ENCODE measurements at places on chromosomes 2 and 18.

- DNase-seq, result no peak
These were observed 33.7 kb downstream of the BOK start for GRCh38 chr2:241592126-241592845.

DNA sequence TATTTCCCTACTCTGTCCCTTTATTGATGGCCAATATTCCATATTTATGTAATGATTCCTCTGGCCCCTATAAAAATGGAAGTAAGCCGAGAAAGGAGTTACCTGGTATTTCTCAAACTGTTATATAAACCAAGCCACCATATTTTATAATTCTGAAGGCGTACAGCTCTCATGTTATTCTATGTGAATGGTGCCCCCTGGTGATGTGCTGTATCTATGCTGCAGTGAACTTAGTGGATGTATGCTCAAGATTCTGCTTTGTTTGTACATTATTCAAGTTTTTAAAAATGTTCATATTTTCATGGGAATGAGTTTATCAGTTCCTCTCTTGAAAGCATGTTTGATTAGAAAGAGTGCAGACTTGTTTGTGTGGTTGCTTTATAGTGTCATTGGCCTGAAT, 194.5 kb upstream of the LRRTM1 start:
- no peak for DNase-seq

DNA sequence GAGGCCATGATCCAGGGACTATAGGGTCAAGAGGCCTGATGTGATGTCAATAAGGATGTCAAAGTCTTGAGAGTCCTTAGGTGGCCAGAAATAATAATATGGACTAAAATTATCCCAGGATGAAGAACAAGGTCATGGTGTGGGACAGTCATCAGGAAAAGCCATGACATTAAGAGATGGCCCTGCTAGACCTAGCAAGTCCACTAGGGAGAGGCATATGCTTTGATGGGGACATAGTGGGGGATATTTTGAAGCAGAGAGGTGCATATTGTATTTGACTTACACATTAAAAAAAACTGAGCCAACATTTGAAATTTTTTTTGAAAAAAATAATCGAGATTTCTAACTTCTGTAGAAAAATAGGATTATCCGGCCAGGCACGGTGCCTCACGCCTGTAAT, 53.3 kb upstream of the CXCR4 start:
- no peak for DNase-seq

DNA sequence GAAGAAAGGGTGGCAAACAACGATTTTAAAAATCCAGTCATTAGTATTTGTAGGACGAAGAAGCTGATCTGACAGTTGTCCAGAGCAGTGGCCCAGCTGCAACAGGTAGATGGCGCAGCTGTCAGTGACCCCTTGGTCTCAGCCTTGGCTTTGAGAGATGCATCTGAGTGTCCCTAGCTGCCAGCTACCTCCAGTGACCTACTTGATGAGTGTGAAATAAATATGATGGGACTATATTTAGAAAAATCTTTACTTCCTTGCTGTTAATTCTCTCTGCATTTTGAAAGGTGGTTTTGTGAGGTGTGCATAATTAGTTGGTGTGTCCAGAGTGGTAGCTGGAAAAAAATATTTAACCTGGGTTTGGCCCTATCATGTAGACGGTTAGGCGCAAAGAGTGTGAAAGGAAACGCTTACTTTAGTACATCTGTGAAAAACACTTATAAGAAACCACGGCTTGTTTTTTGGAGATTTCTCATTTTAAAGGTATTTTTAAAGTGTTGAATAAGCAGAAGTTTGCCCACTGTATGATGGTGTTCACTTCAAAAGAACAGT, 963 bp downstream of the INPP1 start:
- DNase-seq, result no peak

GRCh38 chr2:25674077-25674362, 643 bp upstream of the DTNB start:
- no peak for DNase-seq

DNA sequence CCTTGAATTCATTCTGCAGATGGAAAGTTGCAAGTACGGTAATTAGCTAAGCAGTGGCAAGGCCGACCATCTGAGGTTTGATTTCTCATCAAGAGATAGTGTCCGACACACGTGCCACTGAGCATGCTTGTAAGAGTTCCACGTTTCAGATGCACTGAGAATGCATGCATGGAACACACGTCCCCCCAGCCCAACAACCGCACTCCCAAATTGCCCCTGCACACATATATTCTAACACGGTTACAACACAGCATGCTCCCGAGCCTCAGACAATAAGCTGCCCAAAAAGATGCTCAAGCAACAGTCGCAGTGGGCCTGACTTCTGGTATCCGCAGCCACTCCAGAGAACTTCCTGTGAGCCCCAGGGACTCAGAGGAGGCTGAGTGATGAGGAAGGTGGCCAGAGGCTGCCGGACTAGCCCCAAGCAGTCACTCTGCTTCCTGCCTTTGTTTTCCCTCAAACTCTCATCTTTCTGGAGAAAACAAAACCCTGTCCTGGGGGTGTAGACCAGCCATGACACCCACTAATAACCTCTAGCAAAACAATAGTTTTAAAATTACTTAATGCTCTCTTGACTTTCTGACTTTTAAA, 204.0 kb downstream of the TGIF1 start:
- no peak for DNase-seq

- no peak for DNase-seq
These were observed 218.0 kb upstream of the OSR1 start for GRCh38 chr2:19576411-19576810.

GRCh38 chr2:119425620-119426395, 5.8 kb upstream of the TMEM37 start:
- DNase-seq, result no peak

GRCh38 chr2:73272270-73272669, 12.0 kb downstream of the FBXO41 start:
- no peak for DNase-seq

DNA sequence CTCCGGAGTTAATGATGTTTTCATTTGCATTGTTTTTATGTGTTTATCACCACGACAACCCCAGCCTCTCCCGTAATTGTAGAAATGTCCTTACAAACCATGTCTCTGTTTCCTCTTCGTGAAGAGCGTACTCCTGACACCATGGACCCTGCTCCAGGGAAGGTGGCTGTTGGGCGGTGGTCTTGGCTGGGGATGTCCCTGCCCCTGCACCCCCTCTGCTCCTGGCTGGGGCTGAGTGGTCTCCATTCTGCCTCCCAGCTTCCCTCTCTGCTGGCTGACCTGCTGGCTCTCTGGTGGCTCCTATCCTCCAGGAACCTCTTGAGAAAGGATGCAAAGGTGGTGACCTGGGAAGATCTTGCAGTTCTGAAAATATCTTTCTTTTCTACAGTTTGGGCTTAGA, 81.1 kb downstream of the ASB1 start:
- DNase-seq, result no peak

GRCh38 chr2:75459565-75460310, 101.0 kb downstream of the EVA1A start:
- DNase-seq, result no peak

DNA sequence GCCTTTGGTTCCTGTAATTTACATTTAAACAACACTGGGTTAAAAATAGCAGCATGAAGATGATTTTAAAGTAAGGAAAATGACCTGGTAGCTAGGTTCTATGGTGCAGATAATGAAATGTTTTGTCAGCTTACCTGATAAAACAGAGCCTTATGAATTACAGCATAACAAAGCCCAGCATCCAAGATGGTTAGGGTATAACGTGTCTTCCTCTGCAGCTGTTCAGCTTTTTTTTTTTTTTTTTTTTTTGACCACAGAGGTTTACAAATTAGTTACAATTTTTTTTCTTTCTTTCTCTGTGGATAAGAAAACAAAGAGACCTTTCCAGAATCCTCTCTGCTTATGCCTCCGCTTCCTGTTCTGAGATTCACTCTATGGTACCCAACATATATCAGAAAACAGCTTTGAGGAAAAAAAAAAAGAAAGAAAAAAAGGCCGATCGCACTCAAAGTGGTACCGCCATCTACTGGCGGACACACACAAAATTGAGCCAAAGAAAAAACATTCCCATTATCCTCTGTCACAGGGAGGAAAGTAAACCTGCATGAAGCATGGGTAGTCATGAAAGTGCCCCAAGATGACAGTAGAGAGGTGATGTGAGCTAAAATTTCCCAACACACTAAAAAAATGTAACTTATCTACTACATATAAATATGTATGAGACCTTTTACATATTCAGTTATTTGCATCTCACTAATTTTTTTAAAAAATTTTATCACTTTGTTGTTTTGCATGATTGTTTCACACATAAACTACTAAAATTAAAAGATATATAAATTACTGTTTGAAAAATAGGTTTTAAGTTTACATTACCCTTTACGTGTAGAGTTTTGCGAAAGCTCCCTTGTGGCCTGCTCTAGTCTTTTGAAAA, at the start of gene SCN3A:
TSS of gene SCN3A (minus strand) at position 362 of the 871 bp plus-strand sequence. CDS start 27,656 bp downstream, outside the sequence.
- no peak for DNase-seq

GRCh38 chr2:99430614-99431291, 59.1 kb downstream of the REV1 start:
- no peak for DNase-seq

- no peak for DNase-seq
These were observed 103.0 kb downstream of the BCL11A start for GRCh38 chr2:60450488-60450887.
